ENCODE measurements at places on chromosomes 1 and 21. TPM values are rescaled to one million over a fixed set of nuclear protein-coding genes. Genes with fewer than 3 reads are reported as not detected.

GPX7 gene
- total RNA-seq = 11.7 TPM

SLAMF1 gene
- total RNA-seq = not detected

RGS8 gene
- total RNA-seq = under 0.01 TPM

AJAP1 gene
- total RNA-seq = 0.11 TPM

AMY2A gene
- not detected for total RNA-seq

CFHR5 gene
- not detected for total RNA-seq

FASLG gene
- not detected for total RNA-seq

SHISAL2A gene
- not detected for total RNA-seq

RGS16 gene
- 0.22 TPM for total RNA-seq

THEM5 gene
- not detected for total RNA-seq

SV2A gene
- 39.7 TPM for total RNA-seq

MRPL37 gene
- 42.6 TPM for total RNA-seq

TMEM200B gene
- 21.0 TPM for total RNA-seq

C21orf91 gene
- total RNA-seq = 9.4 TPM

CFAP107 gene
- 0.12 TPM for total RNA-seq

SH2D2A gene
- 0.25 TPM for total RNA-seq

NOL9 gene
- 24.6 TPM for total RNA-seq

COL16A1 gene
- 50.2 TPM for total RNA-seq

PAQR6 gene
- total RNA-seq = 0.22 TPM

CD1C gene
- not detected for total RNA-seq

GORAB gene
- 19.7 TPM for total RNA-seq

MATN1 gene
- total RNA-seq = not detected

UBE2Q1 gene
- total RNA-seq = 31.7 TPM

AADACL4 gene
- total RNA-seq = not detected

SLC22A15 gene
- total RNA-seq = 8.2 TPM

FCRL2 gene
- not detected for total RNA-seq

Data from uterine smooth muscle cell (primary cell).